ENCODE measurements at places on chromosomes 12 and 14.
A peak's percentile ranks its signal among the peaks of the same experiment; 100 is the strongest.

GRCh38 chr12:60173224-60174170 is 577.7 kb downstream of the SLC16A7 start:
- DNase-seq = no peak

- peak; percentile 66 for DNase-seq
These were observed 125.0 kb upstream of the CCND2 start for GRCh38 chr12:4148418-4149056.

- no peak for DNase-seq
These were observed 53.2 kb downstream of the RPAP3 start for GRCh38 chr12:47652521-47653234.

GRCh38 chr14:83757916-83758315 is 1772.0 kb upstream of the FLRT2 start:
- no peak for DNase-seq

DNA sequence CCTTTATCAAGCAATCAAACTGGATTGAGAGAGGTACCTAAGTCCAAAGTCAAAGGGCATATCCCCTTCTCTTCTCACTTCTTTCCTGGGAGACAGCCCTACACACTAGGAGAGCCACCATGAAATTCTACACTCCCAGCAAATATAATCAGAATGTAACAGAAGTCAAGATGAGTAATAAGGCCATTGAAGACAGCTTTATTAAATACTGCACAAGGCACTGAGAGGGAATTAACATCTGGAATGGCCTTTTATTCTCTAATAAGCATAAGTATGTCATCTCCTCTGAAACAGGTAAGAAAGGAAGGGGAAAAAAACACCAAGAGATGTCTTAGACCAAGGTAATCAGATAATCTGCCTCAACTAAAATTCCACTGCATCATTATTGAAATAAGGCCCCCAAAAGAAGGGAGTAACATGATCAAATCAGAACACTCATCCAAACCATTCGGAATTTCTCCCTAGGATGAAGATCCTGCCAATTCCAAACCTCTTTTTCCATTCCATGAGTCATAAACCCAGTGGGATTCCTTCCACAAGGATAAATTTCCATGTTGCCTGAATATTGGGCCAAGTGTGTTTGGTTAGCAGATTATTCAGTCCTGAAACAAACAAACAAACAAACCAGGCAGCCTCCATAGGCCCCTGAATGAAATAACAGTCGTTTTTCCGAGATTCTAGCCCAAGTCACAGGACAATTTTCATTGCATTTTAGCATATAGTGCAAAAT is 19.9 kb downstream of the SLC35F4 start:
- DNase-seq = no peak

DNA sequence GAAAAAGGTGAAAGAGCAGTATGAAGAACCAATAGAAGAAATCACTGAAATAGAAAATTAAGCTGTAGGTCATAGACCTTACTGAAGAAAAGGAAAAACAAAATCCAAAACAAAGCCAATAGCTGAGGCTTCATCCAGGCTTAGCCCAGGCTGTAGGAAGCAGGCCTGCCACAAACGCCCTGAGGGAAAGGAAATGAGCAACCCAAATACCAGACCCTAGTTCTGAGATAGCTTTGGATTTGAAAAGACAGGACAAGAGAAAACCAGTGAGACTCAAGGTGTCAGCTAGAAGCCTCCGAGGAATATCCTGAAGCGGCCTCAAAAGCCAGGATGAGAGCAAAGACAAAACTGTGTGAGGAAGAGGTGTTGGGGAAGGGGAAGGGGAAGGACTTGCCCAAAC is 79.2 kb downstream of the FERMT2 start:
- no peak for DNase-seq

- no peak for DNase-seq
These were observed 193.0 kb downstream of the TRHDE start for GRCh38 chr12:72465155-72465554.
